ENCODE measurements at places on chromosomes 4 and X.

- DNase-seq = no peak
These were observed 695 bp downstream of the SHROOM3 start for GRCh38 chr4:76435528-76436319.

- no peak for DNase-seq
These were observed 266.7 kb upstream of the CLNK start for GRCh38 chr4:10951306-10951705.

DNA sequence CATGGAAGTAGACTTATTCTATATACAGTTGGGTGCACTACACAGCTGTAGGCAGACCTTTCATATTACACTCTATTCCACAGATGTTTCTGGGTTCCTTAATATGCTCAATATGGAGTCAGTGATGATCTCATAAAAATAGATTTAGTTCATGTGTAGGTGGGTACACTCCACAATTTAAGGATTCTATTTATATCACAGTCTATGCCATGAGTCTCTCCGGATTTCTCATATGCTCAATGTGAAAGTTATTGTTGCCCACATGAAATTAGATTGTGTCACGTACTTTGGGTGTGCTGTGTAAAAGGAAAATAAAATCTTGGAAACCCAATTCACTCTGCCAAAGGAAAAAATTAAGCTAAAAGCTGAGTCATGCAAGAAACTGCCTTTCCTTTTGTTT, 32.5 kb upstream of the TASL start:
- no peak for DNase-seq

DNA sequence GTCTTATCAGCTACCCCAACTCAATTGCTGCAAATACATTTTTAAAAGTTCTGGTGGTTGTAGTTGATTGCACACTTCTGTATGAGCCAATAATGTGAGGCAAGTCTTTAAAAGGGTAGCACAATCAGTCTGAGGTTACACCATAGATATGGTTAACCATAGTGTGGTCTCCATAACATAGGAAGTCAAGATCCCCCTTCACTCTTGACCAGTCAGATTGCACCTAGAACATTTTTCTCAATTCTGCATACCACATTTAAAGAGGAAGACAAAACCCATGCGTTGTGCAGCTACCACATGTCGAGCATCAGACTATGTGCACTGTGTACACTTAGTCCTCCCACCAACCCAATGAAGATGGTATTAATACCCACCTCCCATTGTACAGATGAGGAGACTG, 26.5 kb upstream of the CYBB start:
- peak; percentile 84 for DNase-seq

DNA sequence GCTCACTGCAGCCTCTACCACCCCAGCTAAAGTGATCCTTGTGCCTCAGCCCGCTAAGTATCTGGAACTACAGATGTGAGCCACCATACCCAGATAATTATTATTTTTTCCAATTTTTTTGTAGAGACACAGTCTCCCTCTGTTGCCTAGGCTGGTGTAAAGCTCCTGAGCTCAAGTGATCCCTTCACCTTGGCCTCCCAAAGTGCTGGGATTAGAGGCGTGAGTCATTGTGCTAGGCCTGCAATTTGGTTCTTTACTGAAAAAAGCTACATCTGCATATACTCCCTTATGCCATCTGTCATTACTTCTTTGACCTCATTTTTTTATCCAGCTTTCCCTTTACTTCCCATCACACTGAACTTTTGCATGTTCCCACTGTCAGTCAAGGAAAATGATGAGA, 2012.4 kb upstream of the IGFBP7 start:
- no peak for DNase-seq

GRCh38 chr4:53015681-53016080, 153.6 kb downstream of the RASL11B start:
- no peak for DNase-seq

- DNase-seq = no peak
These were observed 857 bp downstream of the SCML1 start for GRCh38 chrX:17737986-17738713.

GRCh38 chr4:48431401-48431800, 51.7 kb upstream of the SLC10A4 start:
- DNase-seq = no peak

GRCh38 chr4:83282049-83282535, 2.5 kb downstream of the COQ2 start:
- DNase-seq = no peak

DNA sequence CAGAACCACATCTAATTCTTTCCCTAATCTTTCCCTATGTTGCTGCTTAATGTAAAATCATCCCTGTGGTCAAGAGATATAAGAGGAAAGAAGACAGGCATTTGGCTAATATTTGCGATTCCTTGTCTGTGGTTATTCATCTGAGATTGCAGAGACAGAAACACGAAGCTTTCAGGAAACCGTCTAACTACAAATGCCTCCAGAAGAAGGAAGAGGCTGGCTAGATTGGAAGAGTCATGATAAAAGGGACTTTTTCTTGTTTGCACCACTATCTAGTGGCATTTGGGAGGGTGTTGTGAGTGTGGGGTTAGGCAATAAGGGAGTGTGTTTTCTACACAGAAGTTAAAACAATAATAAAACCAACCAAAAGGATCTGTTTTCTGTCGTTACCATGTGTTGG, 43.9 kb downstream of the TMEM154 start:
- DNase-seq = no peak

- DNase-seq = no peak
These were observed 32.8 kb upstream of the PPARGC1A start for GRCh38 chr4:23922541-23923111.

- DNase-seq = no peak
These were observed 2.5 kb upstream of the DDX60 start for GRCh38 chr4:168321006-168321405.
